ENCODE measurements at places on chromosomes 1 and 21. TPM values are rescaled to one million over a fixed set of nuclear protein-coding genes. Genes with fewer than 3 reads are reported as not detected.
A peak's percentile ranks its signal among the peaks of the same experiment; 100 is the strongest.

DNA sequence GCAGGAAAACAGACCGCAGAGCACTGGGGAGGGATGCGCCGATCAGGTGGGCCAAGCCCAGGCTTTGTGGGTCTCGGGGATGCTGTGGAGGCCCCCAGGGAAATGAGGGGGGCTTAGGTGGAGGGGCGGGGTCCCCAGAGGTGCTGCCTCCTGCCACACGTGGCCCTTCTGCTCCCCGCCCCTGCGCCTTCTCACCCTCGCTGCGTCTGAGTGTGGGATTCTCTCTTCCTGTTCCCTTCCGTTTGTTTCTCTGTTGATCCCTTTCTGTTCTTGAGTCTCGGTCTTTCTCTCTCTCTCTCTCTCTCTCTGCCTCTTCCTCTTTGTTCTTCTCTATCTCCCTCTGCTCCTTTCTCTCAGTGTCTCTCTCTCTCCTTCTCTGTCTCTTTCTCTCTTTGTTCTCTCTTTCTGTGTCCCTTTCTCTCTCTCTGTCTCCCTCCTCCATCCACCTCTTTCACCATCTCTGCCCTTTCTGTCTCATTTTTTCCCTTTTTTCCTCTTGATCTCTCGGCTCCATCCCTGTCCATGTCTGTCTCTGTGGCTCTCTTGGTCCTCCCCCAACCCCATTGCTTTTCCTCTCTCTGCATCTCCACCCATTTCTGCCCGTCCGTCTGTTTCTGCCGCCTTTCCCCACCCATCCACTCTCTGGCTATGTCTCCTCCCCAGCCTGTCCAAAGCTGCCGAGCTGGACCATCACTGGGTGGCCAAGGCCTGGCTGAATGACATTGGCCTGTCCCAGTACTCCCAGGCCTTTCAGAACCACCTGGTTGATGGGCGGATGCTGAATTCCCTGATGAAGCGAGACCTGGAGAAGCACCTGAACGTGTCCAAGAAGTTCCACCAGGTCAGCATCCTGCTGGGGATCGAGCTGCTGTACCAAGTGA is 52.4 kb upstream of the TMEM51 start:
- no peak for DNase-seq

- no peak for DNase-seq
These were observed 50.8 kb upstream of the PODN start for GRCh38 chr1:53011175-53011574.

DNA sequence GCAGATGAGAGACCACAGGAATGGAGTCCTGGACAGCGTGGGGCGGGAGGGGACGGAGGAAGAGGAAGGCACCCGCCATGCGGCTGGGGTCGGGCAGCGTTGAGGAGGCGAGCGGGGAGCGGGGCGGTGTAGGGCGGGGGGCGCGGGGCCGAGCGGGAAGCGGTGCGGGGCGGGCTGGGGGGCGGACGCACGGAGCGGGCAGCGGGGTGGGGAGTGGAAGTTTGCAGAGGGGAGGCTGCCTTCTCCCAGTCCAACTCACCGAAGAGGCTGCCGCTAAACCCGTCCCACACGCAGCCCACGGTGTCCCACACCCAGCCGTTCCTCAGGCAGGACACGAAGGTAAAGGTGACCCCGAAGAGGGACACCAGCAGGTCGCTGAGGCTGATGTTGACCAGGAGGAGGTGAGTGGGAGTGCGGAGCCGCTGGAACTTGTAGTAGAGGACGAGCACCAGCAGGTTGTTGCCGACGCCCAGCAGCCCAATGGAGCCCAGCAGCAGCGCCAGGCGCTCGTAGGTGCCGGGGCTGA is 483 bp downstream of the CHML start:
- peak; percentile 43 for DNase-seq

DNA sequence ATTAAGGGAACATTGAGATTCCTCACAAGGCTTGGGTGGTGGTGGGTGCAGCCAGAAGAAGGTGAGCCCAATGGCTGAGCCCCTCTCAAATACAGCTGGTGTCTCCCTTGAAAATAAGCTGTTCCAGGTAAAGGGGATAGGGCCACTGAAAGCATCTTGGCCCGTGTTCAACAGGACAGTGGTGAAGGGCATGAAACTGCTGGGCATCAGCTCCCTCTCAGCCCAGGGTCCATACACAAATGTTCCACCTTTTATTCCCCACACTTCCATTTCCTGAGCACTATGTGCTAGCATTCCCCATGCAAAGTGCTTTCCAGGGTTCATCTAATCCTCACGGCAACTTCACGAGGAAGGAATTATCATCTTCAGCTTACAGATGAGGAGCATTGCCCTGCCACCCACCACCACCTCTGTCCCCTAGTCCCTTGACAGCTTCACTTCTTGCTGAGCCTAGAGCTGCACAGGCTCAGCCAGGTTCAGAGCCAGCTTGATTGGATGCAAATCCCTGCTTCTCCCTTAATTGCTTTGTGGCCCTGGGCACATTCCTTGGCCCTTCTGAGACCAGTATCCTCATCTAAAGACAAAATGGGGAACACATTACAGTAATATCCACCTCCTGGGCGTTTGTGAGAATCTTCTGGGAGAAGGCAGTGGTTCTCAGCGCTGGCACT is 9.6 kb downstream of the TAGLN2 start:
- no peak for DNase-seq

- DNase-seq, result no peak
These were observed 14.6 kb upstream of the NCF2 start for GRCh38 chr1:183604815-183605214.

- no peak for DNase-seq
These were observed 68.1 kb downstream of the JAK1 start for GRCh38 chr1:64898107-64898861.

DNA sequence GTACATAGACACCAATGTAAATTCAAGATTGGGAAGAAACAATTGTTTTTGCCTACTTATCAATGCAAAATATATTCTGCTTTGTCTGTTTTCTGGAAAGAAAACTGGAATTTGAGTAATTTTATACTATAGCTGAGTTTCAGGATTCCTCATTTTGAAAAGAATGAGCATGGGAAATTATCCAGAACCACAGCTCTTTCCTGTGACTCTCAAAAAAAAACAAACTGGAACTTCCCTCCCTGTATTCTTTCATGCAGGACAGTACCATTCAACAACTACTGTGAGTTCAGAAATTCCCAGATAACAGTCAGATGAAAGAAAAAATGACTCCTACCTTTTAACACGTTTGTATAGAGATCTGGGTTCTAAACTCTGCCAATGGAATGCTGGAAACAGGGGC is 372.4 kb downstream of the TGFB2 start:
- no peak for DNase-seq

DNA sequence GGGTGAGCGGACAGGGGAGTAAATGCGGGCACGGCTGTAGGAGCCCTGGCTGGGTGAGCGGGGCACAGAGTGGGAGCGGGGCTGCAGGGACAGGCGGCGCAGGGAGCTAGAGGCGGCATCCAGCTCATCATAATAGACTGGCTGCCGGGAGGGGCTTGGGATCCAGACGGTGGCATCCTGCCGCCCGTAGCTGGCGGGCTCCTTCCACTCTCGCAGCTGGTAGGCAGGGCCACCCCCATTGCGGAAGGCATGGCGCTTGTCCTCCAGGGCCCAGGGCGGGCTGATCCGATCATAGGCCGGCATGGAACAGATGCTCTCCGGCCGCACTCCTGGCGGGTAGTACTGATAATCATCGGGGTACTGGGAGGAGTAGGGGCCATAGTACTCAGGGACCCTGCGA is 43.7 kb upstream of the GOLT1A start:
- DNase-seq, result no peak

NR0B2 gene
- not detected for total RNA-seq

SH2D1B gene
- not detected for total RNA-seq

C1orf210 gene
- total RNA-seq, result not detected

FBXO2 gene
- total RNA-seq, result 1.5 TPM

Measured in activated naive CD8-positive, alpha-beta T cell treated with anti-CD3 and anti-CD28 coated beads for 36 hours (primary cell).